ENCODE measurements at places on chromosomes 11 and 22.
A peak's percentile ranks its signal among the peaks of the same experiment; 100 is the strongest.

GRCh38 chr11:113841691-113842090 is 33.7 kb downstream of the USP28 start:
- DNase-seq, result no peak

- no peak for DNase-seq
These were observed 460 bp upstream of the MUC5AC start for GRCh38 chr11:1157341-1157644.

GRCh38 chr11:133844217-133844616 is 1.1 kb downstream of the SPATA19 start:
- DNase-seq, result no peak

GRCh38 chr11:57249384-57250319 is 12.6 kb upstream of the APLNR start:
- peak; percentile 77 for DNase-seq

GRCh38 chr11:12052676-12053605 is 44.5 kb upstream of the DKK3 start:
- peak; percentile 44 for DNase-seq

GRCh38 chr11:45560155-45560912 is 105.1 kb downstream of the CHST1 start:
- no peak for DNase-seq

GRCh38 chr22:43706151-43706550 is 106.0 kb downstream of the EFCAB6 start:
- DNase-seq, result peak; percentile 17

- no peak for DNase-seq
These were observed 32.6 kb downstream of the STK33 start for GRCh38 chr11:8561461-8561860.

- peak; percentile 100 for DNase-seq
These were observed 7.0 kb downstream of the MAP3K11 start for GRCh38 chr11:65606876-65607613.

DNA sequence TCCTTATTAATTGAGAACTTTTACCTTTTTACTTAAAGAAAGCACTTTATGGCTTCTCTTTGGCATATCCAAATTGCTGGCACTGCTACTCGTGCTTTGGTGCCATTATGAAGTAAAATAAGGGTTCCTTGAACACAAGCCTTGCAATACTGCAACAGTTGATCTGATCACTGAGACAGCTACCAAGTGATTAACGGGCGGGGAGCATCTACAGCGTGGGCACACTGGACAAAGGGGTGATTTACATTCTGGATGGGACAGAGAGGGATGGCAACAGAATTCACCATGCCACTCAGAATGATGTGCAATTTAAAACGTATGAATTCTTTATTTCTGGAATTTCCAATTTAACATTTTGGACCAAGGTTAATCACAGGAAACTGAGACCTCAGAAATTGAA is 7.7 kb downstream of the CHRDL2 start:
- no peak for DNase-seq

- DNase-seq, result no peak
These were observed 1.9 kb upstream of the P2RY6 start for GRCh38 chr11:73270016-73270854.

DNA sequence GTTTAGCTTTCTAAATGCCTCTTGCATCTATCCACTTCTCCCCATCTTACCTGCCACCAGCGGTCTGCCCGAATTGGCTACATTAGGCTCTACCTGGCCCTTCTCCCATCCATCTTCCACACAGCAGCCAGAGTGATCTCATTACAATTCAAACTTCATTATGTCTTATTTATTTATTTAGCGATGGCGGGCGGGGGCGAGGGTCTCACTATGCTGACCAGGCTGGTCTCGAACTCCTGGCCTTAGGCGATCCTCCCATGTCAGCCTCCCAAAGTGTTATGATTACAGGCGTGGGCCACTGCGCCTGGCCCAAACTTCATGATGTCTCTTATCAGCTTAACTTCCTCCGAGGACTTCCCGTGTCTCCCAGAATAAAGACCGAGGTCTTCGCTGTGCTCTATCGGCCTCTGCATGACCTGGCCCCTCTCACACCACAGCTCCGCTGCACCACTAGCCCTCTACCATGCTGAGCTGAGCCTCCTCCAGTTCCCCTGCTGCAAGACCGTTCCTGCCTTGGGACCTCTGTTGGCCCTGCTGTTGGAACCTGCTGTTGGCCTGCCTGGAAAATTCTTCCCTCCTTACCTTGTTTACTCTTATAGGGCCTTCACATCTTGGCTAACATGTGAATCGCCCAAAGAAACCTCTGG is 870 bp upstream of the CTTN start:
- peak; percentile 68 for DNase-seq

GRCh38 chr11:126475014-126475991 is 119.8 kb downstream of the ST3GAL4 start:
- no peak for DNase-seq

- DNase-seq, result no peak
These were observed 2209.7 kb downstream of the LRRC4C start for GRCh38 chr11:39249566-39250365.

DNA sequence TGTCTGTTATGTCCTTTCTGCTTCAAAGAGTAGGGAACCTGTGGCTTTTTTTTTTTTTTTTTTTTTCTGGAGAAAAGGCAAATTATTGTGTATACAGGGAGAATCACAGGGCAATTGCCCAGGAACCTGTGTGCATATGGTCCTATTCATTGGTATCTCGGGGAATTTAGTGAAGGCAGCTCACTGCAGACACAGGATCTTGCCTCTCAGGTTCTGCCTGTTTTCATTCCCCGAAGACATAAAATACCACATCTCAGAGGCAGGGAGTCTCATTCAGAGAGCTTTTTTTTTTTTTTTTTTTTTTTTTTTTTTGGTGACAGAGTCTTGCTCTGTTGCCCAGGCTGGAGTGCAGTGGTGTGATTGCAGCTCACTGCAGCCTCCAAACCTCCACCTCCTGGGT is 88.3 kb downstream of the OSBP2 start:
- DNase-seq, result peak; percentile 74

GRCh38 chr11:126611438-126611837 is 256.0 kb downstream of the ST3GAL4 start:
- DNase-seq, result no peak

GRCh38 chr11:32331792-32332191 is 103.5 kb downstream of the WT1 start:
- DNase-seq, result no peak

GRCh38 chr11:100687630-100688395 is 725 bp downstream of the ARHGAP42 start:
- DNase-seq, result peak; percentile 86

GRCh38 chr11:44446366-44446762 is 119.1 kb upstream of the CD82 start:
- DNase-seq, result no peak

DNA sequence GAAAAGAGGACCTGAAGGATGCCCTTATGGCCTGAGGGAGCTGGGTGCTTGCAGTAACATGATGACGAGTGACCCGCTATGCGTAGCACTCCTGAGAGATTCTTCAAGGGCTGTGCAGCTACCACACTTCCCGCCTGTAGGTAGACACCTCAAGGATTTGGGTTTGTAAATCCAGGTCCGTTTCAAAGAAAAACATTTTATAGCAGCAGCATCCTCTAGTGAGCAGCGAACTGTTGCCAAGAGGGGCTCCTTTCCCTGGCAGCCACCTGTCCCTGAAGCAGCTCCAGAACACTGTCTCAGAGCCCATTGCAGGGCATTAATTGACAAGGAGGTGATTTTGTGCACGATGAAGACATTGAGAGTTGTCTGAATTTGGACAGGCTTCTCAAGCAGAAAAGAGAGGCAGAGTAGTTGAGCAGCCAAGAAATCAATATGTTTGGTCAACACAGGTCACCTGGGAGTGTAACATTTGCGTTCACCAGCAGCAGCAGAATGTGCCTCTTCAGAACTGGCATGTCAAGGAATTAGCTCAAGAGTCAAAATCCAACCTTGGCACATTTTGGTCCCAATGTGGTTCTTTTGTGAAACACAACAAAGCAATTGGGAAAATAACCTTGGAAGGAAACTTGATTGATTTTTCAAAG is 209.8 kb upstream of the MTNR1B start:
- no peak for DNase-seq

DNA sequence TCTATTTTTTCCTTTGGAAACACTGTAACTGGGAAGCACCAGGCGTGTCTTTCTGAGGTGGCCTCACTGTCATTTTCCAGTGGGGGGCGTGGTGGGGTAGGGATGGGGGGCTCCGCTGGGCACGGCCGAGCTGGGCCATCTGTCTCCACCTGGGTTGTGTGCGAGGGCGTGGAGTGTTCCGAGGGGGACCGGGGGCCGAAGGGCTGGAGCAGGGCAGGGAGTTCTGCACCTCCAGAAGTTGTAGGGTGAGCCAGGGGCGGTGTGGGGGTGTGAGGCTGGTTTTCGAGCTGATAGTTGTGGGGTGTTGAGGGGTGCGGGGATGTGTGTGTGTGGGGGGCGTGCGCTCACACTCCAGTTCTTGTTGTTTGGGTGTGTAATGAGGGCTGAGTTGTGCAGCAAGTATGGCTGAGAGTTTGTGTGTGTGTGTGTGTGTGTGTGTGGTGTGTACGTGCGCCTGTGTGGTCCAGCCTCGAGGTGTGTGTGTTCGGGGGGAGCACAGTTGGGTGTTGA is 10.8 kb downstream of the YPEL4 start:
- DNase-seq, result peak; percentile 37

DNA sequence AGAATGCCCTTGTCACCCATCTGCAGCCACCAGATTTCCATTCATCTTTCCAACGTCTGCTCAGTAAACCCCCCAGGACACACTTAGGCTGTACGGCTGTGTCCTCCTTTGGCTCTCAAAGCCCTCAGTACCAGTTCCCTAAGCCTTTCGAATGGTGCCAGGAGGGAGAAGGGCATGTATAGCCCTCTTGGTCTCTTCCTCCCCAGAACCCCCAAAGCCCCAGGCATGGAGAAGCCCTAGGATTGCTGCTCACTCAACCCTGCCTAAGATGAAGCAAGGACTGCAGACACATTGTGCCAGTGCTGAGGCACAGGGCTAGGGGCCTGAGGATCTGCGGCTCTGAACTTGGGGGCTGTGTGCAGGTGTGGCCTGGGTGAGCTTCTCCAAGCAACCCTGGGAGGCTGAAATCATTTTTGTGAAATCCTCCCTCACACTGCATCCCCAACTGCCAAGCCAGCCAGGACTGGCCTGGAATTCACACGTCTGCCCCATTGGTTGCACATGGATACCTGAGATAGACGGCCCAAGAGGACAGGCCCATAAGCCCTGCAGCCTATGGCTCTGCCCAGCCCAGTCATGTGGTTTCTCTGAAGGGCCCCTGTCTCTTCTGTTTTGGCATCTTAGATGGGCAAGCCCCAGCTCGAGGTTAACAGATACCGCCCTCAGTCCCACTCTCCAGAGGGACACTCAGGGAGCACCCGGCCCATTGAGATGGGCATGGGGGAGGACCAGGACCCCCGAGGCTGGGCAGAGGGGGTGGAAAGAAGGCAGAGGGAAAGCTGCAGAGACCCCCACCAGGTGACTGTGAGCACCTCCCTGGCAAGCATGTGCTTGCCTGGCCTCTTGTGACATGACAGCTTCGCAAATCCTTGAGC is 34.0 kb downstream of the KCNQ1OT1 start:
- no peak for DNase-seq

DNA sequence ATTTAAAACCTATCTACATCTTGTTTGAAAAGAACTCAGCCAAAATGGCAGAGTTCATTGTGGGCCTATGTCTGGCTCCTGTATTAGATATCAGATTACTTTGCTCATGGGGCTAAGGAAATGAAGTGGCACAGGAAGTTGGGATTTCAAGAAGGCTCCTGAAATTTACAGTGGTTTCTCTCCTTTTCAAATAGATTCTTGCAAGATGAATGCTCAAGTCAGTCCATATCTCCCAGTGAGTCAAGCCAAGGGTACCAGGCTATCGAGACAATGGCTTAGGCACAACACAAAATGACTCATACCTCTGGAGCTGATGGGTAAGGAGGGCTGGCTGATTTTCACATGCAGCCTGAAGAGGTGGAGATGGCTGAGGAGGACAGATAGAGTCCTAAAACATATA is 24.1 kb upstream of the APOA1 start:
- DNase-seq, result no peak

- peak; percentile 83 for DNase-seq
These were observed 10.3 kb upstream of the MB start for GRCh38 chr22:35627267-35628041.

GRCh38 chr11:124080327-124081001 is 34.8 kb upstream of the VWA5A start:
- DNase-seq, result no peak

- no peak for DNase-seq
These were observed at the start of gene NCF4 for GRCh38 chr22:36860821-36861659. NCF4 (plus strand) TSS chr22:36861006; CDS start chr22:36861172, 166 bp downstream.

DNA sequence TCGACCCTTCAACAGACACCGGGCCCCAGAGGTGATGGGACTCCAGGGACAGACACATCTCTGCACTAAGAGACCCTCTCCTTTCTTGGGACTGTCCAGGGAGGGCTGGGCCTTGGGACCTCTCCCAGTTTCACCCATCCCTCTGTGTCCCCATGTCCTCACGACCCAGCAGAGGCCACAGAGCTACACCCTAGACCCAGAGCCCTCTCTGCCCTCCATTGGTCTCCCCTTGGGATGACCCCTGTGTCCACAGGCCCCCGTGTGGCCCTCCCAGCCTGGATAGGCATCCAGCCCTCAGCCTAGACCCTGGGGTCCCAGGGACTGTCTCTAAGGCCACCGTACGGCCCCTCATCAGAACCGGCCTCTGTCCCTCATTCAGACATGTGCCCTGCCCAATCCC is 7.5 kb upstream of the DRICH1 start:
- no peak for DNase-seq

DNA sequence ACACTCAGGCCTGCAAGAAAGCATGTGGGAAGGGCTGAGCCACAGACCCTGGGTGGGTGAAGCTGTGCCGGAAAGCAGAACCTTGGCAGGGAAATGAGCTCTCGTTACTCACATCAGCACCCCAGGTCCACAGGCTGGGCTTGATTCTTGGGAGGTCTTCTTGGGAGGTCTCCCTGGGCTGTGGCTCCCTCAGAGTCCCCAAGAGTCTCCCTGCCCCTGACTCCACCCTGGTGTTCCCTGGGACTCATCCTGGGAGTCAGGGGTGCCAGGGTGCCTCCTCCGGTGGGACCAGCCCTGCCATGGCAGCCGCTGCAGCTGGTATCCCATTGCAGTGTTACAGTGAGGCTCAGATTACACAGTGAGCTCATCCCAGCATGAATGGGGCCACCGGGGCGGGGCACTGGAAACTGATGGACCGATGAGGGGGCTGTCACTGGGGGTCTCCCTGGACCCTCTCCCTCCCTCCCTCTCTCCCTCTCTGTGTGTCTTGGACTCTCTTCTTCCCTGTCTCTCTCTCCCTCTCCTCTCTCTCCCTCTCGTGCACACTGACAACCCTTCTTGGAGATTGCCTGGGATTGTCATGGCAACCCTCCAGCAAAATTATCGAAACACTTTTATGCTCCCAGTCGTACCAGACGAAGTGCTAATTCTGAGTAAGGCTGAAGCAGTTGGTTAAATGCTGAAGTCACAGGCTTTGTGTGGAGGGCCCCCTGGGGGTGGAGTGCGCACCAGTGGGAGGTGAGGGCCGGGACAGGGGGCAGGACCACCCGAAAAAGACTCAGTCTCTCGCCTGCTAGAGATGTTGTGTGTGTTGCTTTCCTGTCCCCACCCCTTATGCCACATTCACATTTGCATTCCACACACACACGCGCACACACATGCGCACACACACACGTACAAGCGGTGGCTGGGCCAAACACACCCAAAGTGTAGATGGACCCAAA is 8.6 kb upstream of the C11orf96 start:
- DNase-seq, result no peak

GRCh38 chr11:60634126-60634525 is 65.3 kb upstream of the MS4A8 start:
- peak; percentile 74 for DNase-seq

GRCh38 chr11:73528013-73528412 is 69.9 kb downstream of the FAM168A start:
- peak; percentile 25 for DNase-seq

GRCh38 chr11:35182317-35182939 is 43.5 kb downstream of the CD44 start:
- DNase-seq, result no peak

Measured in ELF-1 (cell line).